Vagina (tissue), 2 donors: ENCODE measurements at places on chromosomes 1 and 21. TPM values are rescaled to one million over a fixed set of nuclear protein-coding genes. Genes with fewer than 3 reads are reported as not detected.

Gene RGS5
- 94.0 TPM for total RNA-seq

Gene WDR64
- total RNA-seq: not detected

Gene CRNN
- 349 TPM for total RNA-seq

Gene ASAP3
- total RNA-seq: 79.1 TPM

Gene DISC1
- 12.3 TPM for total RNA-seq

Gene NMNAT2
- total RNA-seq: 1.7 TPM

Gene PKLR
- not detected for total RNA-seq

Gene VWA5B1
- not detected for total RNA-seq

Gene ETV3L
- total RNA-seq: not detected

Gene ROR1
- 11.0 TPM for total RNA-seq

Gene DNAH14
- total RNA-seq: 5.6 TPM

Gene PTPN22
- total RNA-seq: 7.4 TPM

Gene CFHR5
- total RNA-seq: not detected

Gene KCNE2
- not detected for total RNA-seq

Gene INKA2
- 6.1 TPM for total RNA-seq
